Hematopoietic multipotent progenitor cell treated with erythropoietin and hydrocortisone succinate and interleukin-3 and kit ligand, for 17 days (in vitro differentiated cells): ENCODE measurements at places on chromosomes 7 and 10.

DNA sequence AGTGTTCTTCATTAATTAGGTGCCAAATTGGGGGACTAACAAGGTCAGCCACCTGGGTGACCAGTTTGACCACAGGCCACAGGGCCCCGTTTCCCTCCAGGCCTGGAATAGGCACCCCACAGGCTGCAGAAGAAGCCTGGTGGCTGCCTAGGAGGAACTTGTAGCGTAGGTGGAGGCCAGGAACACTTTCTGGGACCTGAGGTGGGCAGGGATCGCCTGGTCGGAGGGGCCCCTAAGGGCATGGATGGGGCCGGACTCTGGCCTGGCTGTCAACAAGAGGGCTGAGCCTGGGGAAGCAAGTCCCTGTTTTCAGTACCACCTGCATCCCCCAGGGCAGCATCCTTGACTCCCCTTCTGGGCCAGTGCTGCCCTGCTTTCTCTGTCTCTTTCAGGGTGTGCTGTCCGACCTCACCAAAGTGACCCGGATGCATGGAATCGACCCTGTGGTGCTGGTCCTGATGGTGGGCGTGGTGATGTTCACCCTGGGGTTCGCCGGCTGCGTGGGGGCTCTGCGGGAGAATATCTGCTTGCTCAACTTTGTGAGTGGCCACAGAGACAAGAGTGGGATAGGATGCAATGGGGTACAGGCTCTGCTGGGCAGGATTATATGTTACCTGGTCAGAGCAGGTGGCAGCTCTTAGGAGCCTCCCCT is 30.7 kb upstream of the SH2D4B start:
- no peak for DNase-seq

- no peak for DNase-seq
Observed at GRCh38 chr10:103890194-103890658, 27.8 kb downstream of the STN1 start.

- DNase-seq, result no peak
Observed at GRCh38 chr7:51315393-51316261, 982 bp downstream of the COBL start.

- no peak for DNase-seq
Observed at GRCh38 chr10:19498393-19499290, 317.6 kb upstream of the PLXDC2 start.

GRCh38 chr10:77571490-77571889 is 66.1 kb downstream of the KCNMA1 start:
- no peak for DNase-seq
